ENCODE measurements at places on chromosomes 12 and 14.

DNA sequence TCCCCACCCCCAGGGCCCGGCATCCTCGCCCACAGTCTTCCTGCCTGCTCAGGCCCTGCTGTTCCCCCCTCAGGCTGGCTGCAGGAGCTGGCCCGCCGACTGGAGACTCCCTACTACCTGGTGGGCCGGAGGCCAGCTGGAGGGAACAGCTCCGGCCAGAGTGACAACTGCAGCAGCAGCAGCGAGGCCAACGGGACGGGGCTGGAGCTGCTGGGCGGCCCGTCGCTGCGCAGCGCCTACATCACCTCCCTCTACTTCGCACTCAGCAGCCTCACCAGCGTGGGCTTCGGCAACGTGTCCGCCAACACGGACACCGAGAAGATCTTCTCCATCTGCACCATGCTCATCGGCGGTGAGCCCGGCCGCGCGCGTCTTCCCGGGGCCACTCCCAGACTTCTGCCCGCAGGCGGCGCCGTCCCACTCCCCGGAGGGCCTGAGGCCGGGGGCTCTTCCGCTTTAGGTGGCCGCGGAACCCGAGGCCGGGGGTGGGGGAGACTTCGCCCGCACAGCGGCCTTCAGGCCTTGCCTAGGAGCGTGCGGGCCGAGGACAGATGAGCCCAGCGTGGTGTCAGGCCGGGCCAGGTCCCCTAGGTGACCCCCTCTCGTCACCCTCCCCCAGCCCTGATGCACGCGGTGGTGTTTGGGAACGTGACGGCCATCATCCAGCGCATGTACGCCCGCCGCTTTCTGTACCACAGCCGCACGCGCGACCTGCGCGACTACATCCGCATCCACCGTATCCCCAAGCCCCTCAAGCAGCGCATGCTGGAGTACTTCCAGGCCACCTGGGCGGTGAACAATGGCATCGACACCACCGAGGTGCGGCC, 10.2 kb downstream of the KCNH3 start:
- no peak for DNase-seq

- no peak for DNase-seq
Observed at GRCh38 chr12:2180737-2181082, 127.9 kb downstream of the CACNA1C start.

GRCh38 chr14:36617824-36618223, 35.4 kb upstream of the NKX2-8 start:
- no peak for DNase-seq

GRCh38 chr12:51085757-51086156, 2.4 kb upstream of the CSRNP2 start:
- DNase-seq: no peak

DNA sequence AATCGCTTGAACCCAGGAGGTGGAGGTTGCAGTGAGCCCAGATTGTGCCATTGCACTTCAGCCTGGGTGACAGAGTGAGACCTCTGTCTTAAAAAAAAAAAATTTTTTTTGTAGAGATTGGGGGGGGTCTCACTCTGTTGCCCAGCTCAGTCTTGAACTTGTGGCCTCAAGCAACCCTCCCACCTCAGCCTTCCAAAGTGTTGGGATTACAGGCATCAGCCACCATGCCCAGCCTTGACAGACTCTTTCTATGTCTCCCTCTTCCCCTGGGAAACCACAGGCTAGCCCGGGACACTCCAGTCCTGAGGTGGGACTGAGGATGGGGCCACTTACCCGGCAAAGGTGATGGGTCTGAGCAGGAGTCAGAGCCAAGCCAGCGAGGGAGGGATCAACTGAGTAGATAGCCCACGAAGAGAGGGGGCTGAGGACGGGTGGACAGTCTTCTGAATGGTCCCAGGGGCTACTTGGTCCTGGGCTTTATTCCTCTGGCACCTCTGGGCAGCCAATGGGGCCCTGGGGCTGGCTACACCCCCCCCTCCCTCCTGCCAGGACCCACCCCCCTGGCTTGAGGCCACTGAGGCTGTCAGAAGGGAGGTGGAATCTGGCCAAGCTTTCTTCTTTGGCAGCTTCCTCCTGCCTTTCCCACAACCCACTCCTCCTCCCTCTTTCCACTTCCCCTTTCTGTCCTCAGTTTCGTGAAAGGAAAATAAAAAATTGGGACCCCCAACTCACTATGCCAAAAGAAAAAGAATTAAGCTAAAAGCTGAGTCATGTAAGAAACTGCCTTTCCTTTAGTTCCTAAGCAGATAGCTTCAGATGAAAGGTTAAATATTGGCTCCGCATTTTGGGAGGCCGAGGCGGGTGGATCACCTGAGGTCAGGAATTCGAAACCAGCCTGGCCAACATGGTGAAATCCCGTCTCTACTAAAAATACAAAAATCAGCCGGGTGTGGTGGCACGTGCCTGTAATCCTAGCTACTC, at the start of gene SDS:
SDS (minus strand) TSS at position 453 of the 981 bp plus-strand sequence. CDS start 4,179 bp downstream, outside the sequence.
- DNase-seq: no peak

DNA sequence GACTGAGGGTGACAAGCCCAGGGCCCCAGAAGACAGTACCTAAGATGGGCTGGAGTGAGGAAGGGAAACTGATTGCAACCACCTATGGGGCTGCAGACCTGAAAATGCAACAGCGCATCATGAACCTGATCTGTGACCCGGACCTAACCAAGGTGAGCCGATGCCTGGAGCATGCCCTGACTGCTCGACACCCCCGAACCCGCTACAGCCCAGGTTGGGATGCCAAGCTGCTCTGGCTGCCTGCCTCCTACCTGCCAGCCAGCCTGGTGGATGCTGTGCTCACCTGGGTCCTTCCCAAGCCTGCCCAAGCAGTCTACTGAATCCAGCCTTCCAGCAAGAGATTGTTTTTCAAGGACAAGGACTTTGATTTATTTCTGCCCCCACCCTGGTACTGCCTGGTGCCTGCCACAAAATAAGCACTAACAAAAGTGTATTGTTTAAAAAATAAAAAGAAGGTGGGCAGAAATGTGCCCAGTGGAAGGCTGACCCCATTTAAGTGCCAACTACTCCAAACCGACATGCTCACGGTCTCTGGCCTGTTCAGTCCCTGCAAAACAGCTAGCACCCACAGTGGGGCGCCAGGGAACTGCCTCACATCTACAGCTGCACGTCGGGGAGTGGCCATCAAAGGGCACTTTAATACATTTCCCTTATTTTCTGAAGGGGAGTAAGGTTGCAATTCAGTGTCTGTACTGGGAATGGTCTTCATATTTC, 4.2 kb downstream of the RDH5 start:
- DNase-seq: peak; percentile 68

- no peak for DNase-seq
Observed at GRCh38 chr14:23140371-23140770, 21.3 kb upstream of the CEBPE start.
